T-helper 17 cell (primary cell): ENCODE measurements at places on chromosomes 7 and 10.
A peak's percentile ranks its signal among the peaks of the same experiment; 100 is the strongest.

- peaks cover 59% of the 10 kb centered on the region for H3K27me3 ChIP-seq
- H3K4me1 ChIP-seq: peaks cover 4% of the 10 kb centered on the region
- no peaks in the 10 kb centered on the region for H3K36me3 ChIP-seq
These were observed 116.6 kb downstream of the RAB18 start for GRCh38 chr10:27620430-27621397.

- no peaks in the 10 kb centered on the region for H3K27me3 ChIP-seq
- H3K36me3 ChIP-seq: peaks cover 8% of the 10 kb centered on the region
- H3K4me1 ChIP-seq: peaks cover 25% of the 10 kb centered on the region
- peak overlapping the region; percentile 60 for H3K27ac ChIP-seq
These were observed 39.2 kb downstream of the XPNPEP1 start for GRCh38 chr10:109883859-109884771.

- no peak for DNase-seq
- peaks cover 46% of the 10 kb centered on the region for H3K27me3 ChIP-seq
These were observed 21.9 kb downstream of the GRID1 start for GRCh38 chr10:86344714-86345161.

DNA sequence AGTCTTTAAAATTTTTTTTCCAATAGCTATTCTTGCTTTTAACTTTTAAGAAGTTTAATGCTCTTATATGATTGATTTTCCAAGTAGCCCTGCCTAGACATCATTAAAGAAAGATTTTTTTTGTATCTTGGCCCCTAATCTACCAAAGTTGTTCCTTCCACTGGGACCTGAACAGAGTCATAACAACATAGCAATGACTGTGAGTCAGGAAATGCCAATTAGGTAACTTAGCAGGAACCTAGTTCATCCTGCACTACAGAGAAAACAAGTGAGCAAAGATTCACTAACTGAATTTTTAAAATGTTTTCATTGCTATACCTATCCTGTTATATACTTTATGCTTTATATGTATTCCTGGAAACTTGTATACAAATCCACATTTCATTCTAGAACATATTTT is 284.7 kb downstream of the BICC1 start:
- no peak overlapping the region for H3K27ac ChIP-seq
- H3K4me1 ChIP-seq: no peaks in the 10 kb centered on the region
- no peak for DNase-seq

GRCh38 chr7:5519515-5519928 is 95.9 kb upstream of the TNRC18 start:
- H3K4me3 ChIP-seq: no peak overlapping the region
- H3K27ac ChIP-seq: no peak overlapping the region
- H3K36me3 ChIP-seq: no peaks in the 10 kb centered on the region
- no peak for DNase-seq
- H3K27me3 ChIP-seq: no peaks in the 10 kb centered on the region
- peaks cover 2% of the 10 kb centered on the region for H3K4me1 ChIP-seq

DNA sequence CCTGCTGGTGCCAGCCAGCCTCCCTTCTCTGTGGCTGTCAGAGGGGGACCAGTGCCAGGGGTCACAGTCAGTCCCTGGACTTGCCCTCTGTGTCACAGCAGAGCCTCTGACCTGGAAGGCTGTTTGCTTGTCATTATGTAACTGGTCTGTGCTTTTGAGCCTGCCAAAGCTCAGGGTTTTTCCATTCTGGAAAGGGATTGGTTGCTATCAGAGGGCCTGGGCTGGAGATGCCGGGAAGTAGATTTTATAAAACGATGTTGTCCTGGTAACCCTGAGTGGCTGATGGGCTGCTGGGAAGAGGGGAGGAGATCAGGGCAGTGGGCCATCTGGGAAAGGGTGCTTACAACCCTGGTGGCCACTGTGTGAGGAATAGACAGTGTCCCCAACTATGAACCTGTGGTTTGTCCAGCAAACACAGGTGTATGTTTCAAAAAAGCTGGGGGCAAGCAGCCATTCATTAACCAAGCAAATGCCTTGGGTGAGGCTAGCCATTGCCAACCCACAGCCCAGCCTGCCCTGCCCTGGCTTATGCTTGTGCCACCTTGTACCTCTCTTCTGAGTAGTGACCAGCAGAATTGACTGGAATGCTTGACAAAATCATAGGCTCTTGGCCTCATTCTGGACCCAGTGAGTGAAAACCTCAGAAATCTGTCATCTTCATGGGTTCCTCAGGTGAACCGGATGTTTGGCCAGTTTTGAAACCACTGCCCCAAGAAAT is 21.6 kb downstream of the SFTPD start:
- H3K27me3 ChIP-seq: peaks cover 23% of the 10 kb centered on the region
- DNase-seq: no peak
- no peak overlapping the region for H3K4me3 ChIP-seq
- no peak overlapping the region for H3K27ac ChIP-seq
- H3K36me3 ChIP-seq: no peaks in the 10 kb centered on the region
